ENCODE measurements at places on chromosomes 5 and 9.

DNA sequence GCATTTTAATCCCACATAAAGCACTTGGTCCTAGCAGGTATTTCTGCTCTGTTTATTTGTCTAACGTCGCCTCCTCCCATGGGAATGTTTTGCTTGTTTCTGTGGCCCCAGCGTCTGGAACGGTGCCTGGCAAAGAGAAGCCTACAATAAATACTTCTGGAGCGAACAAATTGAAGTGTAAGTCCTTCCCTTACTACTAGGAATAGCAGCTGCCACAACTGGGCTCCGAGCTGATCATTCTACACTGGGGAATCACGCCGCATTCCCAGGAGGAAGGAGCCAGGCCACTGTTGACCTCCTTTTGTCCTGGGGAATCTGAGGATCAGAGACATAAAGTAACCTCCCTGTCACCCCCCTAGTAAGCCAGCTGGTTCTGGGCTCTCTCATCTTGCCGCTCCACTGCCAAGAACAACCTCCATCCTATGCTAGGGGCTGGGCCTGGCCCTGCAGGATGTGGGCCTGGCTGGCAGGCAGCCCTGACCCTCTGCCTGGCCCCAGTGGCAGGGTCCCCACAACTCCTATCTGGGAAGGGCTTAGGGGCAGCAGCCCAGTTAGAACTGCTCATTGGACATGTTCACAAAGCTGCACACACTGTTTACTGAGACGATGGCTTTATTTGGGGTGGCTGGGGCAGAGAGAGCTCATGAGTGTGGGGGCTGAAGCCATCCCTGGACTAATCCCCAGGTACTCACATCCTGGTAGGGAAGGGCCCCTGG is 82.8 kb downstream of the GTF3C4 start:
- DNase-seq: no peak

DNA sequence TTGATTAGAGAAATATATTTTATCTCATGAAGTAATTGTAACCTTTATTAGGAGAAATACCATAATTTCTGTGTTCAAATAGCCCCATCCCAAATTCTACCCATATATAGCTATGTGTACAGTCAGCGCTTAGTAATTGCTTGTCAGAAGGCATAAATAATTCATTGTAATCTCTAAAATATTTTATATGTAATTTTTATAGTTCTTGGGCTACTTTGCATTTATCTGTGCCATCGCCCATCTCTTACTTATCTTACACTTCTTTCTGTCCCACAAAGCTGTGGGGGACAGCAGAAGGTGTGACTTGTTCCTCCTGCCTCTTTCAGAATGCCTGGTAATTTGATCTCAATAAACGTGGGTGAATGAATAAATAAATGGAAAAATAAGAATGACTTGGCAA is 5.5 kb downstream of the ADAMTSL1 start:
- no peak for DNase-seq

- DNase-seq: no peak
Measured at GRCh38 chr9:97759581-97760288, 62.6 kb upstream of the XPA start.

DNA sequence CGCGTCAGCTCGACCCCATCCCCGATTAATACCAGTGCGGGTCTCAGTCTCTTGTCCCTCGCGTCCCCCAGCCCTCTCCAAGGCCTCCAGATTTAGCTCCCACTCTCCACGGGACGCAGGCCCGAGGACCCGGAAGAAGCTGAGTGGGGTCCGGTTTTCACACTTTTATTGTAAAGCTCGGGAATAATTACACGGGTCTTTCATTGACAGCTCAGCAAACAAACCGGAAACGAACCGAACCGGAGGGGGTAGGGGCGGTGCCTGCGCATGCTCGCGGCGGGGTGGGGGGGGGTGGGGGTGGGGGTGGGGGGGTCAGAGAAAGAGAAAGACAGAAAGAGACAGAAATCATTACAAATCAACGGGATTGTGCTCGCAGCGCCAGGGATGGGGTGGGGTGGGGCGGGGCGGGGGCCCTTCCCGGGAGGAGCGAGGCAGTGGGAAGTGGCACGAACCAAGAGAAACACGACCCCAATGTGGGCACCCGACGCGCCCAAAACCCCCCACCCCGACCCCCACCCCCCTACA is 27.9 kb downstream of the PCDH1 start:
- DNase-seq: no peak

All from NCI-H1048 (cell line).